Calu3 (cell line): ENCODE measurements at places on chromosomes 16 and 17. TPM values are rescaled to one million over a fixed set of nuclear protein-coding genes. Genes with fewer than 3 reads are reported as not detected.

TP53TG3 gene
- not detected in 2 replicates for total RNA-seq

ANKFN1 gene
- not detected in 2 replicates for total RNA-seq

EPOP gene
- 15.3 and 20.9 TPM in 2 replicates for total RNA-seq

GCGR gene
- total RNA-seq: 0.78 TPM in 1 of 2 replicates, not detected in the other

BRICD5 gene
- 15.8 and 17.3 TPM in 2 replicates for total RNA-seq

GRCh38 chr17:49681106-49681979 lies 3.4 kb upstream of the SPOP start:
- peaks cover 21% of the 10 kb centered on the region for H3K36me3 ChIP-seq
- no peak overlapping the region for H3K4me3 ChIP-seq
- peaks cover 16% of the 10 kb centered on the region for H3K27me3 ChIP-seq
- DNase-seq: no peak

- DNase-seq: no peak
- H3K27ac ChIP-seq: no peak overlapping the region
- peaks cover 51% of the 10 kb centered on the region for H3K36me3 ChIP-seq
- no peaks in the 10 kb centered on the region for H3K27me3 ChIP-seq
- H3K4me3 ChIP-seq: no peak overlapping the region
- H3K4me1 ChIP-seq: peaks cover 47% of the 10 kb centered on the region
Measured at GRCh38 chr16:88772871-88773811, 11.9 kb downstream of the PIEZO1 start.

DNA sequence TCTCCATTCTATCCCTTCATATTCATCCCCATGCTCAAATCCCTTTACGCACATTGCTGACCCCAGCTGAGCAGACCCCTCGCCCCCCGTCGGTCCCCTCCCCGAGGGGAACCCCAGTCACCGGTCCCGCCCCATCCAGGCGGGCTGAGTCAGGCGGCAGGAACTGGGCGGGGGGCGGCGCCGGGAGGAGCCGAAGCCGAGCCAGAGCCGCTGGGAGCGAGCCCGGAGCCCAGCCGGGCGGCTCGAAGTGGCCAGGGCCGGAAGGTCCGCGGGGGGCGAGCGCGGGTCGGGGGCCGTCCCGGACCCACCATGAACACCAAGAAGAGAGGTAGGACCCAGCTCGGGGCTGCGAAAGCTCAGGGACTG lies 8.6 kb downstream of the RIPOR1 start:
- H3K36me3 ChIP-seq: peaks cover 54% of the 10 kb centered on the region
- peak overlapping the region; percentile 47 for H3K27ac ChIP-seq
- peaks cover 55% of the 10 kb centered on the region for H3K4me1 ChIP-seq
- no peaks in the 10 kb centered on the region for H3K27me3 ChIP-seq
- peak overlapping the region; percentile 69 for H3K4me3 ChIP-seq

DNA sequence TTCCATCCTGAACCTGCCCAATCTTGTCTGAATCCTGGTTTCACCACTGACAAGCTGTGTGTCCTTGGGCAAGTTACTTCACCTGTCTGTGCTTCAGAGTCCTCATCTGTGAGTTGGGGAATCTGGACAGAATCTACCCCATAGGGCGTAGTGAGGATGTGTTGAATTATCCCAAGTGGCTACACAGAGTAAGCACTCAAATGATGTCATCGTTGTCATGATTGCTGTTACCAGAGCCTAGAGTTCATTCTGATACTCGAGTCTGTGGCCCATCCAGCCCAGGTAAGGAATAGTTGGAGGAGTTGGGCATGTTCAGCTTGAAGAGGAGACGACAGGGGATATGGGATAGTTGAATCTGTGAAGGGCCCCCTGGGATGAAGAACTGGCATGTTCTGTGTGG lies 45.9 kb downstream of the MAPT start:
- H3K4me1 ChIP-seq: peaks cover 8% of the 10 kb centered on the region
- peaks cover 100% of the 10 kb centered on the region for H3K27me3 ChIP-seq
- no peak overlapping the region for H3K4me3 ChIP-seq
- H3K36me3 ChIP-seq: no peaks in the 10 kb centered on the region

DNA sequence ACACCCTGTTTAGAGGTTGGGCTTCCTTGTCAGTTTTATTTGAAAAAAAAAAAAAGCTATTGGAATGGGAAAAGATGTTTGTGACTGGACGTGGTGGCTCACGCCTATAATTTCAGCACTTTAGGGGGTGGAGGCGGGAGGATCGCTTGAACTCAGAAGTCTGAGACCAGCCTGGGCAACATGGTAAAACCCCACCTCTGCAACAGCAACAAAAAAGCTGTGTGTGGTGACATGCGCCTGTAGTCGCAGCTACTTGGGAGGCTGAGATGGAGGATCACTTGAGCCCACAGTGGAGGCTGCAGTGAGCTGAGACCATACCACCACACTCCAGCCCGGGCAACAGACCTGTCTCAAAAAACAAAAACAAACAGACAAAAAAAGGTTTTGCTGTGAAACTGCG lies 66.1 kb upstream of the SIAH1 start:
- no peak for DNase-seq
- no peaks in the 10 kb centered on the region for H3K4me1 ChIP-seq
- H3K36me3 ChIP-seq: no peaks in the 10 kb centered on the region

- no peaks in the 10 kb centered on the region for H3K4me1 ChIP-seq
- H3K27me3 ChIP-seq: peaks cover 37% of the 10 kb centered on the region
- H3K4me3 ChIP-seq: no peak overlapping the region
- H3K36me3 ChIP-seq: no peaks in the 10 kb centered on the region
- DNase-seq: no peak
- no peak overlapping the region for H3K27ac ChIP-seq
Measured at GRCh38 chr16:15765116-15765515, 91.7 kb downstream of the MYH11 start.

GRCh38 chr17:17114592-17115225 lies 72.5 kb downstream of the MPRIP start:
- no peak overlapping the region for H3K27ac ChIP-seq
- no peak for DNase-seq
- H3K4me1 ChIP-seq: peaks cover 30% of the 10 kb centered on the region
- no peak overlapping the region for H3K4me3 ChIP-seq

C17orf107 gene
- total RNA-seq: 2.1 and 3.2 TPM in 2 replicates

DNA sequence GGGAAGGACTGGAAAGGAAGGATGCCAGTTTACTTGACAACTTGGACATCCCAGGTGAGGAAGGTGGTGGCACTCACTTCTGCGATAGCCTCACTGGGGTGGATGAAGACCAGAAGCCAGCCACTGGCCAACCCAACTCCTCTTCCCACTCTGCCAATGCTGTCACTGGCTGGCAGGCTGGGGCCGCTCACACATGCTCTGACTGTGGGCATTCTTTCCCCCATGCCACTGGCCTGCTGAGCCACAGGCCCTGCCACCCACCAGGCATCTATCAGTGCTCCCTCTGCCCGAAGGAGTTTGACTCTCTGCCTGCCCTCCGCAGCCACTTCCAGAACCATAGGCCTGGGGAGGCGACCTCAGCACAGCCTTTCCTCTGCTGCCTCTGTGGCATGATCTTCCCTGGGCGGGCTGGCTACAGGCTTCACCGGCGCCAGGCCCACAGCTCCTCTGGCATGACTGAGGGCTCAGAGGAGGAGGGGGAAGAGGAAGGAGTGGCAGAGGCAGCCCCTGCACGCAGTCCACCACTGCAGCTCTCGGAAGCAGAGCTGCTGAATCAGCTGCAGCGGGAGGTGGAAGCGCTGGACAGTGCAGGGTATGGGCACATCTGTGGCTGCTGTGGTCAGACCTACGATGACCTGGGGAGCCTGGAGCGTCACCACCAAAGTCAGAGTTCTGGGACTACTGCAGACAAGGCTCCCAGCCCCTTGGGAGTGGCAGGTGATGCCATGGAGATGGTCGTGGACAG lies 4.5 kb downstream of the ZNF646 start:
- no peaks in the 10 kb centered on the region for H3K27me3 ChIP-seq
- H3K4me3 ChIP-seq: no peak overlapping the region
- H3K36me3 ChIP-seq: peaks cover 69% of the 10 kb centered on the region
- no peak overlapping the region for H3K27ac ChIP-seq
- H3K4me1 ChIP-seq: peaks cover 13% of the 10 kb centered on the region

DNA sequence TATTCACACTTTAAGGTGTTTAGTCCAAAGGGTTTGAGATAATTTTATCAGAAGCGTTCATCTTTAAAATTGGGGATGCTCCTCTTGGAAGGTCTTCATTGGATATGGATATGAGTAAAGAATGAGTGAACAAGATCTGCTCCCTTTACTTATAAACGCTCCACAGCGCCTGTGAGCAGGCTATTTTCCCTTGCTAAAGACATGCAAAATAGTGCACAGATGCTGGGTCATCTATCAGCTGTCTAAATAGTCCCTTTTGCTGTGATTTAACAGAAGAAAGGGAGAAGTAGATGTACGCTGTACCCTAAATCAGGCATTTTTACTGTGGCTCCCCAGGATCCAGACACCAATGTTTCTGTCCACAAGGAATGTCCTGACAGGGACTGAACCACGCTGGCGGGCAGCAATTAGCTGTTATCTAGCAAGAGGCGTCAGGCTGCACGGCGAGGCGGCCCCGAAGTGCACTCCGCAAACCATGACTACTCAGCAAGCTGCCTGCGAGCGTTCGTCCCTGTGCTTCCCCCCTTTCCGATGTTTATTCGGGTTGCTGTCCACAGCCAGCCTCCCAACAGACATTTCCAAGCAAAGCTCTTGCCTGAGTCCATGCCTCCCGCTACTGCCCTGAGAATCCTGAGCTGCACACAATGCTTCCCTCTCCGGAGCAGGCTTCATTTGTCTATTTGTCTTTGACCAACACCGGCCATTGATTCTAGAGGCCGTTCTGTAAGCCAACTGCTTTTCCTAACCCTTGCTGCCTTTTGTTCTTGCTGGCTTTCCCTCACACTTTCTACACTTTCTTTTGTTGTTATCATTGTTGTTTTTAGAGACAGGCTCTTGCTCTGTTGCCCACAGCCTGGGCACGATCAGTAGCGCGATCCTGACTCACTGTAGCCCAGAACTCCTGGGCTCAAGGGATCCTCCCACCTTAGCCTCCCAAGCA lies 55.7 kb upstream of the CNEP1R1 start:
- peaks cover 90% of the 10 kb centered on the region for H3K27me3 ChIP-seq
- no peaks in the 10 kb centered on the region for H3K4me1 ChIP-seq
- DNase-seq: no peak
- no peaks in the 10 kb centered on the region for H3K36me3 ChIP-seq
- H3K4me3 ChIP-seq: no peak overlapping the region
- H3K27ac ChIP-seq: no peak overlapping the region

- no peaks in the 10 kb centered on the region for H3K27me3 ChIP-seq
- H3K27ac ChIP-seq: no peak overlapping the region
- no peak overlapping the region for H3K4me3 ChIP-seq
Measured at GRCh38 chr16:54891346-54891745, 39.3 kb upstream of the IRX5 start.

SLC22A31 gene
- total RNA-seq: 0.52 and 2.0 TPM in 2 replicates

ITGAD gene
- not detected in 2 replicates for total RNA-seq

GRCh38 chr17:69431835-69432234 lies 17.3 kb downstream of the MAP2K6 start:
- no peak overlapping the region for H3K4me3 ChIP-seq
- DNase-seq: no peak
- H3K27ac ChIP-seq: no peak overlapping the region
- no peaks in the 10 kb centered on the region for H3K36me3 ChIP-seq
- no peaks in the 10 kb centered on the region for H3K27me3 ChIP-seq

DNA sequence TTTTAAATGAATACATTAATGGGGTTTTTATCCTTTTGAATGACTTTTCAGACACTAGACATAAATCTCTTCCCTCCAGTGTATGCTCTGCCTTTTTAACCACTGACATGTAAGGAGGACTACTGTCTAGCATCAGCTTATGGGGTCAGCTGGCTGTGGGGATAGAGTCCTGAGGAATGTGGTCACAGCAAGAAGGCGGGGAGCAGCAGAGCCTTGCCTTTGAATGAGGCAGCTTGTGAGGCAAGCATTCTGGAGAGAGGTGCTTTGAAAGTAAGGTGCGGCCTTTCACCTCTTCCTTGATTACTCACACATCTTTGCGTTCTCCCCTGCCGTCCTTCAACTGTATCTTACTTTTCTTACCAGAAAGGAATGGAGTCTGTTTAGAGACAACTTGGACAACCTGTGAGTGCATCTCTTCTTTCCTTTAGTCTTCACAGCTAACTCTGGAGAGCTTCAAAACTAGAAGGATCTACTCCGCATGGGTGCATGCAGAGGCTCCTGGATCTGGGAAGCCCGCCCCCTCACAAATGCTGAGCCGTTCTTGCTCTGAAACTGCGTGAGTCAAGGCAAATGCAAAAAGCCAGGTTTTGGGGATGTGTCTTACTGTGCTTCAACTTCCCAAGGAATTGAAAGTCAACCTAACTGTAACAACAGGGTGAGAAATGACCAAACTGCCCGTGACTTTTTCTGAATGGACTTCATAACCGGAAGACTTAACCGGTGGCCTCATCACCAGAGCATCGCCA lies 49.9 kb downstream of the ADCY7 start:
- no peaks in the 10 kb centered on the region for H3K4me1 ChIP-seq
- DNase-seq: no peak
- H3K27ac ChIP-seq: no peak overlapping the region
- H3K27me3 ChIP-seq: no peaks in the 10 kb centered on the region
- H3K36me3 ChIP-seq: peaks cover 56% of the 10 kb centered on the region

C17orf100 gene
- total RNA-seq: 1.8 and 3.1 TPM in 2 replicates

PCGF2 gene
- 196 and 205 TPM in 2 replicates for total RNA-seq

NUFIP2 gene
- total RNA-seq: 89.3 and 92.9 TPM in 2 replicates

SCN4A gene
- total RNA-seq: not detected in 2 replicates

DNA sequence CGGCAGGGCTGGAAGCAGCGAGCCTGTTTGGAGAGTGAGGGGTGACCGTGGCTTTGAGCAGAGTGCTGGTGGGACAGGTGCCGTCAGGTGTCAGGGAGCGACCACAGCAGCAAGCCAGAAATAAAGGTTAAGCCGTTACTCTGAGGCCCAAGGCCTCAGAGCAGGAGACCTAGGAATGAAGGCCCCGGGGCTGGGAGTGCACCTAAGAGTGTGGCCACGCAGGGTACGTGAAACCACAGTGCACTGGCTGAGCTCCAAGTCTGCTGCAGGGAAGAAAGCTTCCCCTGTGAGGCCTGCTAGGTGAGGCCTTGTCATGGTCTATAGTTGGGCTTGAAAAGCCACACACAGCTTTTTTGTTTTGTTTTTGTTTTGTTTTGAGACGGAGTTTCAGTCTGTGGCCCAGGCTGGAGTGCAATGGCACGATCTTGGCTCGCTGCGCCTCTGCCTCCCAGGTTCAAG lies 8.7 kb downstream of the CLUAP1 start:
- H3K27ac ChIP-seq: no peak overlapping the region
- H3K27me3 ChIP-seq: no peaks in the 10 kb centered on the region
- H3K4me1 ChIP-seq: no peaks in the 10 kb centered on the region

WRAP53 gene
- total RNA-seq: 10.1 and 12.9 TPM in 2 replicates

GRCh38 chr17:10605221-10605783 lies 51.8 kb downstream of the MYH3 start:
- no peak for DNase-seq
- H3K4me1 ChIP-seq: no peaks in the 10 kb centered on the region
- peaks cover 18% of the 10 kb centered on the region for H3K27me3 ChIP-seq
- H3K4me3 ChIP-seq: no peak overlapping the region
- H3K36me3 ChIP-seq: no peaks in the 10 kb centered on the region

- no peak overlapping the region for H3K4me3 ChIP-seq
- no peaks in the 10 kb centered on the region for H3K27me3 ChIP-seq
- H3K36me3 ChIP-seq: peaks cover 20% of the 10 kb centered on the region
- H3K27ac ChIP-seq: no peak overlapping the region
- no peak for DNase-seq
Measured at GRCh38 chr17:18326039-18326438, 10.9 kb downstream of the SMCR8 start.

GRCh38 chr17:27591986-27592385 lies 39.0 kb upstream of the LGALS9 start:
- no peak overlapping the region for H3K4me3 ChIP-seq
- DNase-seq: no peak
- no peaks in the 10 kb centered on the region for H3K4me1 ChIP-seq
- no peaks in the 10 kb centered on the region for H3K27me3 ChIP-seq
- H3K27ac ChIP-seq: no peak overlapping the region
